ENCODE measurements at places on chromosomes 7 and 10.

GRCh38 chr10:131560706-131561355, 249.3 kb upstream of the TCERG1L start:
- H3K27me3 ChIP-seq: peaks cover 11% of the 10 kb centered on the region
- DNase-seq: no peak
- no peaks in the 10 kb centered on the region for H3K36me3 ChIP-seq
- H3K4me3 ChIP-seq: no peak overlapping the region

DNA sequence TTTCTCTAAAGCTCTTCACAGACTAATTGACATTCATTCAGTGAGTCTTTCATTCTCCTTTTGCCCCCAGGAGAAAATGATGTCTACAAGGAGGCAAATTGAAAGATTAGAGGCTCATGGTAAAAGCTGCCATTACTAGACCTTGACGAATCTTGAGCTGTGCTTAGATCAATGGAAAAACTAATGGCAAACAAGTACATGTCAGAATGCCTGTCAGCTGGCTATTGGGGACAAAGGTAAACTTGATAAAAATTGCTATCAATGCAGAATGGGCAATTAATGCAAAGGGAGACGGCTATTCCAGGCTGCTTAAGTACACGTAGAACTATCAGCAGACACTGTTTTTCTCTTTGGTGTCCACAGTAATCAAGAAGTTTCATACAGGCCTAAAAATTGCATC, 3.3 kb downstream of the ASAH2 start:
- peak overlapping the region; percentile 86 for H3K27ac ChIP-seq
- H3K4me1 ChIP-seq: peaks cover 30% of the 10 kb centered on the region
- peak; percentile 44 for DNase-seq

- no peak for DNase-seq
- no peaks in the 10 kb centered on the region for H3K27me3 ChIP-seq
- H3K4me1 ChIP-seq: no peaks in the 10 kb centered on the region
- H3K36me3 ChIP-seq: no peaks in the 10 kb centered on the region
Measured at GRCh38 chr10:25902002-25902401, 32.0 kb upstream of the MYO3A start.

DNA sequence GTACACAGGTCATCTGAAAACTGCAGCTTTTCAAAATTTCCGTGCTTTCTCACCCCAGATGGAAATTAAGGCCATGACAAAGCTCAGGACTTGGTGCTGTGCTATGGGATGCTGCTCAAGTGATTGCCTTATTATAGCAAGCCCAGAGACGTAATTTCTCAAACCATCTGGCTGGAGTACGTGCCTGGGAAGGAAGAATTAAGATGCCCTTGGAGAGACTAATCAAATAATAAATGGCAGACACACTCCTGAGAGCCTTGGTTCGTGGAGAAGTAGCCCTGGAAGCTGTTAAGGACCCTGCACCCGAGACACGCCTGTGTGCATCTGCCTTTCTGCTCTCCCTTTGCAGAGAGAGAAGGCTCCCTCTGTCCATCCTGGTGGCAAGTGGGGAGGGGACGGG, 38.3 kb upstream of the PRLHR start:
- H3K4me3 ChIP-seq: no peak overlapping the region
- H3K27ac ChIP-seq: no peak overlapping the region
- no peaks in the 10 kb centered on the region for H3K36me3 ChIP-seq
- H3K27me3 ChIP-seq: peaks cover 19% of the 10 kb centered on the region
- no peak for DNase-seq

- H3K27ac ChIP-seq: no peak overlapping the region
- no peak for DNase-seq
- H3K4me3 ChIP-seq: no peak overlapping the region
- peaks cover 11% of the 10 kb centered on the region for H3K4me1 ChIP-seq
- H3K27me3 ChIP-seq: no peaks in the 10 kb centered on the region
Measured at GRCh38 chr10:78319841-78320240, 286.2 kb downstream of the RPS24 start.

DNA sequence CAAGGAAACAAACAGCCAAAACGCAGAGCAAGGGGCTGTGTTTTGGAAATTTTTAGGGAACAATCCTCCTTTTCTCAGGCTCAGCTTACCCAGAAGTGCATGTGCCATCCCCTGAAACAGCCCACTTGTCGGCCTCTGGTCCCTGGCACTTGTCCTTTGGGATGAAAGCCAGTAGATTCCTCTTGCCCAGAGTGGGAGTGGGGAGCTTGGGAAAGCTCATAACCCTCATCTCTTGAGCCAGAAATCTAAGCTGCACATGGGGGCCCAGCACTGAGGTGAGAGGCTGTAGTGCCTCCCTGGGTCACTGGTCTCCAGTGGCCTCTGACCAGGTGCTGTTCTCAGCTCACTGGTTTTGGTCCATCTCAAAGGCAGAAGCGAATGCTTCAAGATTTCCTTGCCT, 150.3 kb downstream of the RNF216 start:
- no peaks in the 10 kb centered on the region for H3K27me3 ChIP-seq
- peaks cover 18% of the 10 kb centered on the region for H3K4me1 ChIP-seq
- H3K4me3 ChIP-seq: no peak overlapping the region
- no peak for DNase-seq
- no peak overlapping the region for H3K27ac ChIP-seq
- no peaks in the 10 kb centered on the region for H3K36me3 ChIP-seq

DNA sequence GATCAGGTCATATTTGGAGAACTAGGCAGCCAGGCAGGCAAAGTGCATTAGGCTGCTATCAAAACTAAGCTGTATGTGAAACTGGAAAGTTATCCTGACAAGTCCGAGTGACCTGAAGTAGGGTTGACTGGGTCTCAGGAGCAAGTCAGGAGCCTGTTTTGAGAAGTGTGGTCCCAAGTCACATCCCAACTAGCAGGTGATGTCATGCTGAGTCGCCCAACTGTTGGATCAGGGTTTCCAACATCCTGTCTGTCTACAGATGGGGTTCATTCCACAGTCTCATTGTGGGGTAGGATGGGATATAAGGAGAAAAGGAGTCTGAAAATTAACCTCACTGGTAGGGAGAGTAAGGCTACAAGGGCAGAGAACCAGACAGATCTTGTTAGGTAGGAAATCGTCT, 27.0 kb downstream of the SLC26A4 start:
- no peaks in the 10 kb centered on the region for H3K4me1 ChIP-seq
- H3K27me3 ChIP-seq: peaks cover 8% of the 10 kb centered on the region
- no peak for DNase-seq
- no peak overlapping the region for H3K27ac ChIP-seq
- no peaks in the 10 kb centered on the region for H3K36me3 ChIP-seq

GRCh38 chr7:122305475-122306319, 1.1 kb upstream of the FEZF1 start:
- peaks cover 28% of the 10 kb centered on the region for H3K4me1 ChIP-seq
- peak; percentile 27 for DNase-seq
- no peaks in the 10 kb centered on the region for H3K36me3 ChIP-seq
- H3K27ac ChIP-seq: no peak overlapping the region
- no peak overlapping the region for H3K4me3 ChIP-seq

DNA sequence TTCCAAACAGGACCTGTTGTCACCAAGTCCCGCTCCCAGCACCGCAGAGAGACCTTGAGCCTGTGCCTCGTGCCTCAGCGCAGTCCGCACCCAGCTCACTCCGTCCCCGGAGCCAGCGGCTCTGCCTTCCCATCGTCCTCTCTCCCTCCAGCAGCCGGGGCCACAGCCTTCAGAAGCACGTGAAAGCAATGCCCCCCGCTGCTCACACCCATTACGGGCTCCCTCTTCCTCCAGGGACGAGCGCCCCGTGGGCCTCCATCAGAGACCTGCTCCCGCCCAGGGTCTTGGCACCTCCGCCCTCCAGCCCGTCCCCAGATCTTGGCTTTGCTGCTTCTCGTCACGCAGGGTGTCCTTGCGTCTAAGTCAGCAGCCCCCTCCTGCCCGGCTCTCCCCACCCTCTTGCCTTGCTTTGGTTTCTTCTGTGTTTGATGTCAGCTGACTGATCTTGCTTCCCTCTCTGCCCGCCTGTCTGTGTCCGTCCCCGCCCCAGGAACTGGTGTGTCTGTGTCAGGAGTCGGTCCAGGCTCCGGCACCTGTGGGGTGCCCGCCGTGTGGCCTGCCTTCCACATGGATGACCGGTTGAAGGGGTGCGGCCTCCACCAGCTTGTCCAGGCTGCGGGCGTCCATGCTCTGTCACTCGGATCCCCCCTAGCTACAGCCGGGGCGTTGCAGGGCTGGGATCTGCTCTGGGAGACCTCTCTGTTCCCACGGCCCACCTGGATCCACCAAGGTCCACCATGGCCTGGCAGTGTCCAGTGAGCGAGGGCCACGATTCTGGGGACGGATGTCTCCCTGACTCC, 61.9 kb downstream of the FOXL3 start:
- H3K4me3 ChIP-seq: no peak overlapping the region
- H3K27me3 ChIP-seq: no peaks in the 10 kb centered on the region
- no peaks in the 10 kb centered on the region for H3K36me3 ChIP-seq
- no peak overlapping the region for H3K27ac ChIP-seq
- no peaks in the 10 kb centered on the region for H3K4me1 ChIP-seq
- no peak for DNase-seq

- no peaks in the 10 kb centered on the region for H3K36me3 ChIP-seq
- H3K27ac ChIP-seq: no peak overlapping the region
- H3K4me3 ChIP-seq: no peak overlapping the region
- peaks cover 6% of the 10 kb centered on the region for H3K4me1 ChIP-seq
Measured at GRCh38 chr7:80018941-80019808, 115.5 kb upstream of the GNAI1 start.

- no peak overlapping the region for H3K4me3 ChIP-seq
- H3K36me3 ChIP-seq: no peaks in the 10 kb centered on the region
Measured at GRCh38 chr7:43294080-43294630, 181.7 kb downstream of the HECW1 start.

- no peak overlapping the region for H3K4me3 ChIP-seq
- no peaks in the 10 kb centered on the region for H3K36me3 ChIP-seq
- H3K27ac ChIP-seq: no peak overlapping the region
- no peaks in the 10 kb centered on the region for H3K27me3 ChIP-seq
- no peaks in the 10 kb centered on the region for H3K4me1 ChIP-seq
- no peak for DNase-seq
Measured at GRCh38 chr7:53983480-53983879, 558.7 kb upstream of the VSTM2A start.

- no peaks in the 10 kb centered on the region for H3K4me1 ChIP-seq
- H3K4me3 ChIP-seq: no peak overlapping the region
- H3K27ac ChIP-seq: no peak overlapping the region
- DNase-seq: no peak
- H3K36me3 ChIP-seq: no peaks in the 10 kb centered on the region
Measured at GRCh38 chr10:77539147-77539935, 98.3 kb downstream of the KCNMA1 start.

DNA sequence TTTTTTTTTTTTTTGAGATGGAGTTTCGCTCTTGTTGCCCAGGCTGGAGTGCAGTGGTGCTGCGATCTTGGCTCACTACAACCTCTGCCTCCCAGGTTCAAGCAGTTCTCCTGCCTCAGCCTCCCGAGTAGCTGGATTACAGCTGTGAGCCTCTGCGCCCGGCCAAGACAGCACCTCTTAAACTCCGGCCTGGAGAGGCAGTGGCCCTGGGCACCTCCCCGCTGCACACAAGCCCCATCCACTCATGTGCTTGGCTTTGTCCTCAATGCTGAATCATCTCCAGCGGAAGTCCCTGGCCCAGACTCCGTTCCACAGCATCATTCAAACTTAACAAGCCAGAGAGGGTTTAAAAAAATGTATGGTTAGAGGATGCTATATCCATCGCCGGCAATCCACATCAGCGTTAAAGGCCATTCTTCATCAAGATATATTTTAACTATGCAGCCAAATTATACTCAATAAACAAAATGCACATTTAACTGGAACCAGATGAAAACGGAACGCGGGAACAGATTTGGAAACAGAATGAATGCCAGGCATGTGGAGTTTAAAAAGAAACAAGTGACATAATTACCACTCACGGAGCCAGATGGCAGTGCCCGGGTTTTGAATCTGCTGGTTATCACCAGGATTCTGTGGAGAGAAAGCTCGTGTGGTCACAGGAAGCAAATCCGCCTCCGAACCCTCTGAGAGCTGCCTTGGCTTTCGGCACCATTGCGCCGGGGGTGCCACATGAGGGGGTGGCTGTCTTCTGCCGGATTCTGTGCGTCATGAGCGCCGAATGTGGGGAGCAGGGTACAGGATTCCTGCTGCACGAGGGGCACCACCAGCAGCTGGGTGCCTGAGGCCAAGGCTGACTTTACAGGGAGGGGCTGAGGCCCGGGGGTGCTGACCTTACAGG, 45.6 kb upstream of the CFAP46 start:
- DNase-seq: peak; percentile 64
- peaks cover 8% of the 10 kb centered on the region for H3K4me1 ChIP-seq
- H3K27ac ChIP-seq: peak overlapping the region; percentile 40
- no peak overlapping the region for H3K4me3 ChIP-seq
- peaks cover 7% of the 10 kb centered on the region for H3K27me3 ChIP-seq

DNA sequence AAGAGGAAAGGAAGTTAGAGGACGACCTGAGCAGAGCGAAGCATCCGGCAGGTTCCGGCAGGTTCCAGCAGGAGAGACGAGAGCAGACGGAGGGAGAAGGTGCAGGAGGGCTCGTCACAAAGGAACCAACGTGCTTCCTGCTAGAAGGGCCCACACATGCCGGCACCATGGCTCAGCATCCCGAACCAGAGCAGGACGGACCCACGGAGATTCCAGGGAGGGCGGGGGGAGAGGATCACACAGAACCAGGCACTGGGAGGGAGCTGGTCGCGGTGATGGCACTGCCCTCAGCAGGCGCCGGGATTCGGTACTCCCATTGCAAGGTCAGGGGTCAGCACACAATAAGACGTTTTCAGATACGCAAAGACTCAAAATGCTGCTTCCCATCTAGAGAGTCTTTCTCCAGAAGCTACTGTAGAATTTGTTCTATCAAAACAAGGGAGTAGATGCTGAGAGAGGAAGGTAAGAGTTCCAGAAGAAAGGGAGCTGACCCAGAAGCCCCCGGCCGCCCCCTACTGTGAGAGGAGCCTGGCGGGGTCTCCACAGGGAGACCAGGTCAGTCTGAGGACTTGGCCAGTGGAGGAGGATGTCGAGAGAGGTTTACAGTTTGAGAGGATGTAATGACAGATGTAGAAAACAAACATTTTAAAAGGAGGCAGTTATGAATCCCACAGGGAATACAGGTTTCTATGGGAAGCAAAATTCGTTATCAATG, 23.6 kb upstream of the PWWP2B start:
- no peak overlapping the region for H3K4me3 ChIP-seq
- no peaks in the 10 kb centered on the region for H3K4me1 ChIP-seq
- no peaks in the 10 kb centered on the region for H3K27me3 ChIP-seq

Measured in hepatocyte (in vitro differentiated cells).